Activated CD8-positive, alpha-beta memory T cell treated with anti-CD3 and anti-CD28 coated beads for 36 hours (primary cell): ENCODE measurements at places on chromosomes 6 and 20. TPM values are rescaled to one million over a fixed set of nuclear protein-coding genes. Genes with fewer than 3 reads are reported as not detected.

The VSX1 gene
- total RNA-seq: not detected

The CPNE5 gene
- 0.61 TPM for total RNA-seq

The SPO11 gene
- not detected for total RNA-seq

The BMP6 gene
- not detected for total RNA-seq

The NRSN1 gene
- not detected for total RNA-seq

The SYNDIG1 gene
- not detected for total RNA-seq

The CLPSL1 gene
- total RNA-seq: not detected

The PBOV1 gene
- not detected for total RNA-seq

The MTFR2 gene
- 24.3 TPM for total RNA-seq

The PTPN1 gene
- total RNA-seq: 70.5 TPM

The SMIM26 gene
- 43.9 TPM for total RNA-seq

The DEF6 gene
- total RNA-seq: 67.9 TPM

The CST7 gene
- total RNA-seq: 170 TPM

The PPP1R3G gene
- total RNA-seq: not detected

The KCNG1 gene
- total RNA-seq: 4.3 TPM

The ERVFRD-1 gene
- total RNA-seq: not detected

The FRK gene
- total RNA-seq: 0.06 TPM

The C6orf58 gene
- not detected for total RNA-seq

The WFDC10A gene
- total RNA-seq: not detected

The ACOT13 gene
- 24.3 TPM for total RNA-seq

The KCNQ5 gene
- total RNA-seq: 12.3 TPM

The CCM2L gene
- total RNA-seq: not detected

The GSTA2 gene
- not detected for total RNA-seq

The SOX12 gene
- total RNA-seq: 8.1 TPM

The EDN1 gene
- total RNA-seq: 0.13 TPM

The PRELID3B gene
- total RNA-seq: 148 TPM

The MAS1 gene
- total RNA-seq: not detected

The DLL1 gene
- 0.36 TPM for total RNA-seq

The DEFB110 gene
- total RNA-seq: not detected

The DAAM2 gene
- not detected for total RNA-seq

The ZSWIM3 gene
- total RNA-seq: 4.5 TPM

The TRDN gene
- not detected for total RNA-seq
